ENCODE measurements at places on chromosomes 6 and 20.

GRCh38 chr6:90386399-90387382 lies 90.0 kb upstream of the BACH2 start:
- no peak for DNase-seq

DNA sequence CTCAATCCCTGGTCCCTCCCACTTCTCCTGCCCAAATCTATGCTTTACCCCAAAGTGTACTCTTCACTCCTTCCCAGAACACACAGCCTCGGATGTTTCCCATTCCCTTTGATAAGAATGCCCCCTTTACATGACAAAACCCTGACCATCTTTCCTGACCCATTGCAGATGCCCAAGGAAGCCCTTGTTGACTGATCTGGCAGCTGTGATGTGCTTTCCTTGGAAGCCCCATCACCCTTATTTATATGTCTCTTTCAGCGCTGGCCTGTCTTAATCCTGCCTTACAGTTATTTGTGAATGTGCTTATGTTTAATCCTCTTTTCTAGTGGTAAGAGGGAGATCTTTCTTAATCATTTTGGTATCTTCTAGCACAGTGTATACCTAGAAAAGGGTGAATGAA lies 523.1 kb downstream of the CD83 start:
- DNase-seq: no peak

DNA sequence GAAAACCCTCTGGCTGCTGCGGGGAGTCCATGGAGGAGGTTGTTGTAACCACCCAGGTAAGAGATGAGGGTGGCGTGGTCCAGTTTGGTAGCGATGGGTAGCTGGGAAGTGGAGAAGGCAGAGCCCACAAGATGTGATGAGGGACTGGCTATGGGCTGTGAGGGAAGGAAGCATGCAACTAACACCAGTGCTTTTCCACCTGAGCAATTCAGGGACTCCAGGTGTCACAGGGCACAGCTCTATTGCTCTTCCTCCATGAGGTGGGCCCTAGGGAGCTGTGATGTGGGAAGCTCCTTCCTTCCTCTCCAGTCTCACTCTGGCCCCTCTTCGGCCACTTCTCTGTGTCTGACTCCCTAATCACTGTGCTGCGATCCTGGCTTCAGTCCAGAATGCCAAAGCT lies 32.4 kb upstream of the TGM6 start:
- DNase-seq: no peak

GRCh38 chr20:3383878-3384495 lies 23.5 kb downstream of the DNAAF9 start:
- DNase-seq: no peak

GRCh38 chr6:35469751-35470662 lies 1.8 kb downstream of the RPL10A start:
- DNase-seq: no peak

Data from suppressor macrophage (primary cell).